ENCODE measurements at places on chromosomes 3 and 15.

DNA sequence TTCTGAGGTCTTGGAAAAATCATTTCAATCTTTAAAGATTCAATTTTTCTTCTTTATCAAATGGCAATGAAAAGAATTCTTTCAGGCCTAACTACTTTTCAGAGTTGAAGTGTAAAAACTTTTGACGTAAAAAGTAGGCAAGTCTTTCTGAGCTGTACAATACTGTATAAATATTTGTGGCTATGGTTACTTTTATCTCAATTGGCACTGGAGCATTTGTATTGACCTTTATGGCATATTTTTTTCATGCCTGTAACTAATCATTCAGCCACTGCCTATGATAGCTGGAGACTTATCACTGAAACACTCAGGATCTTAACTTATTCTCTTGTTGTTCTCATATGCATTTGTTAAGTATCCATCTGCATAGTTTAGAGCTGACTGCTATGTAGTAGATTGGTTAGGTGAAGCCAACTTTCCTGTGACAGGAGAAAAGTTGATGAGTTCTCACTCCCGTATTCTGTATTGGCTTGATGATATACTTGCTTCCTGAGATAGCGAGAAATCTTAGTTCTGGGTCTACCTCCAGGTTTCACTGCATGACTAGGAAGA, 290.4 kb upstream of the TBL1XR1 start:
- DNase-seq: no peak

- peak; percentile 8 for DNase-seq
These were observed 52.0 kb downstream of the TPRA1 start for GRCh38 chr3:127538569-127538968.

GRCh38 chr15:90388462-90389380, 679 bp downstream of the IQGAP1 start:
- DNase-seq: no peak

DNA sequence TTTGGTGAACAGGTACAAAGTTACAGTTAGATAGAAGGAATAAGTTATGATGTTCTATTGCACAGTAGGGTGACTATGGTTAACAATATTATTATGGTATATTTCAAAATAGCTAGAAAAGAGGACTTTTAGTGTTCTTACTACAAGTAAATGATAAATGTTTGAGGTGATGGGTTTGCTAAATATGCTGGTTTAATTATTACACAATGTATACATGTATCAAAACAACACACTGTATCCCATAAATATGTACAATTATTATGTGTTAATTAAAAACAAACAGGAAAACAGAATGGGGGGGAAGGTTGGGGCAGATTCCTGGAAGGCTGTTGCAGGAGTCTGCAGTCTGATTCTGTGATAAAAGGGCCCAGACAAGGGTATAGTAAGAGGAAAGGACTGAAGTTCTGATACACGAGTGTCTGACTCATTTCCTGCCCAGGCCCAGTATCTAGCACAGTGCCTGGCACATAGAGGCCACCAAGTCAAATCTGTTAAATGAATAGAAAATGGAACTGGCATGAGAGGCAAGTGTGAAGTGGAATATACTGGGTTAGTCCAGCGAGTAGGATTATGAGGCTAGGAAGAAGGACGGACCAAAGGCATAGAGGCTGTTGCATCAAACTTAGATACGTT, 7.2 kb upstream of the ENTPD3 start:
- DNase-seq: no peak

DNA sequence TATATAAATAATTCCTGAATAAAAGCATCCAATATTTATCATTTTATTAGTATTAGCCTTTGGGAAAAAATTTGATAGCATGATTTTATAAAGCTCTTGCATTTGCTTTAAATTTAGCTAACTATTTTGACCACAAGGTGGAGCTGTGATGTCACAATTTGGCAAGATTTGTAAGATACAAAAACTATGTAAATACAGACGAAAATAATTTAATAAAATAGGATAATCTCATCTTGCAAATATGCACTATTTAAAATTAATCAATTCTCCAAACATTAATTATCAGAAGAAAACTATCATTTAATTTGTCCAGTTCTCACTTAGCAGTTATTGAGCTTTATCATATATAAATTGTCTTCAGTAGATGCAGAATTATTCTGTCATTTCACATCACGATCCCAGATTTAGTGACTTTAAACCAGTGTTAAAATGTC, 95.4 kb downstream of the PLOD2 start:
- DNase-seq: peak; percentile 8

DNA sequence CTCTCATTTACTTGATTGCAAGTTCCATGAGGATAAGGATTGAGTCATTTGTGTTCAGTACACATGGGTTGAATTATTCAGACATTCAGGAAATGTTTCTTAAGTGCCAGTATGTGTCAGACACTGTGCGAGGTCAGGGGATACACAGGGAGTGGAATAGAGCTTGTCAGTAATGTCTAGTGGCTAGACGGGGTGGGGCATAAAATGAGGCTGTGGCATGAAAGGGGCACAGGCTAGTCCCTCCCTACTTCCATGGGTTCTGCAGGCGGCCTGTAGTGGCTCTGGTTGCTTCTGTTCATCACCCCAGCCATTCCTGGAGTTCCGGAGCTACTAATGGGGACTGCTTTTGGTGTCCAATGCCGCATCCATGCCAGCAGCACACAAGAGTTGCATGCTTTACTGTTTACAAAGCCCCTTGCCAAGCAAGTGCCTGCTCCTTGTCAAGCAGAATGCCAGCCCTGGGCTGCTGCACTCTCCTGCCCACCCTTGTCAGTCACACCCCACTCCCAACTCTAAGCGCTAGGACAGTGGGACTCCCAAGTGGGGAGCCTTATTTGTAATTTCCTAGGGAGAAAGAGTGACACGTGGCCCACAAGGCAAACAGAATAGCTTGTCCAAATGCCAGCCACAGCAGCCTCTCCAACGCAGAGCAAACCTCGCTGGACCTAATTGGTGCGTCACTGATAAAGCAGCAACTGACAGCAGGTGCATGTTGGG, 70.8 kb downstream of the RAB11A start:
- DNase-seq: peak; percentile 68

DNA sequence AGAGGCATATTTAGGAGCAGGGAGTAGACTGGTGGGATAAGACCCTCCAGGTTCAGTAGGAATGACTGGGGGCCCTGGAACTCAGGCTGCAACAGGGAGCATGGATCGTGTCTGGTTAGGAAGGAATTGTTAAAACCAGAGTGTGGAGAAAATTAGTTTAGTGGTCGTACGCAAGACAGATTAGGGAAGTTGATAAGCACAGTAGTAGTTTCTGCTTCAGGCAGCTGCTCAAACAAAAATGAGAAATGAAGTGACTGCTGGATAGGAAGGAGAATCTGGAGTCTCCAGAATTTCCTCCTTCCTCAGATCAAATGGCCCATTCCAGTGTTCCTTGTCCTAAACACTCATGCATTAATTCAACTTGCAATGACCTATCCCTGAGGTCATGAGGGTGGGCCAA, 11.2 kb downstream of the MYD88 start:
- DNase-seq: no peak

DNA sequence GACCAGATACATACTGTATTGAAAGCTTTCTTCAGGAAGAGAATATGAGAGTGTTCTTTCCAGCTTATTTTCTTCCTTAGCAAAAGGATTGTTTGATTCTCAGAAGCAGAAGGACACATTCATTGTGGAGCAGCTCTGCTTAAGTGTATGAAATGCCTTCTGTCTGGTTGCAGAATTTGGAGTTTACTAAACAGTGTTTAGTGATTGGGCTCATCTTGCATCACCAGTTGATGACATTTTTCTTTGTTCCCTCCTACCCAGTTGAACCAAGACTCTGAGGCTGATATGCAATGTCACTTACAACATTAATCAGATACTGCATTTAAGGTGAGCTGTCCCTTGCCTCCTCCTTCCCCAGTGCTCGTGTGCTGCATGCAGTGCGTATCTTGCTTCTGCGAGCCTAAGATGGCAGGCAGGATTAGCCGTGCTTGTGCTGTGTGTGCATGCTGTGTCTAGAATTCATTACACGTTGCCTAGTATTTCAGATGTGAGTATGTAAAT, 18.4 kb downstream of the ZBTB38 start:
- no peak for DNase-seq

DNA sequence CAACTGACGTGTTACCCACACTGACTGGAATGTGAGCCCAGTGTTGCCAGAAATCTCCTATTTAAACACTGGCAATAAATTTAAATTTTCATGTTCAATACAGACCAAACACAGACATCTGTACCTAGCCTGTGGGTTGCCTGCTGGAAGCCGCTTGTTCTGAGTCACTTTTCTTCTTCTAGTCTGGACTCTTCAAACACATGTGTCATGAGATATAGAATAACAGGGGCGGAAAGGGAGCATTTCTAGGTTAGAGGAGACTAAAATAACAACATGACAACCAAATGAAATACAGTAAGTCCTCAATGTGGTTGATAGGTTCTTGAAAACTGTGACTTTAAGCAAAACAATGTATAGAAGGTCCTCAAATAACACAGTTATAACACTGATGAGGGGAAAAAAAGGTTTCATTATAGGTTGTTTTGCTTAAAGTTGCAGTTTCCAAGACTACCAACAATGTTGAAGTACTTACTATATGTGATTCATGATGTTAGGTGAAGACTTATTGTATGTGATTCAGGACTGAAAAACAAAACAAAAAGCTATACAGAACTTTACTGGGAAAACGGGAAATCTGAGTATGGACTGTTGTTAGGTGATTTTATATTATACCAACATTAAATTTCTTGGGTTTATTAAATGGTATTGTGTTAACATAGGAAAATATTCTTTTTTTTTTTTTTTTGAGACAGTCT, 63.1 kb downstream of the PRKAR2A start:
- DNase-seq: no peak

DNA sequence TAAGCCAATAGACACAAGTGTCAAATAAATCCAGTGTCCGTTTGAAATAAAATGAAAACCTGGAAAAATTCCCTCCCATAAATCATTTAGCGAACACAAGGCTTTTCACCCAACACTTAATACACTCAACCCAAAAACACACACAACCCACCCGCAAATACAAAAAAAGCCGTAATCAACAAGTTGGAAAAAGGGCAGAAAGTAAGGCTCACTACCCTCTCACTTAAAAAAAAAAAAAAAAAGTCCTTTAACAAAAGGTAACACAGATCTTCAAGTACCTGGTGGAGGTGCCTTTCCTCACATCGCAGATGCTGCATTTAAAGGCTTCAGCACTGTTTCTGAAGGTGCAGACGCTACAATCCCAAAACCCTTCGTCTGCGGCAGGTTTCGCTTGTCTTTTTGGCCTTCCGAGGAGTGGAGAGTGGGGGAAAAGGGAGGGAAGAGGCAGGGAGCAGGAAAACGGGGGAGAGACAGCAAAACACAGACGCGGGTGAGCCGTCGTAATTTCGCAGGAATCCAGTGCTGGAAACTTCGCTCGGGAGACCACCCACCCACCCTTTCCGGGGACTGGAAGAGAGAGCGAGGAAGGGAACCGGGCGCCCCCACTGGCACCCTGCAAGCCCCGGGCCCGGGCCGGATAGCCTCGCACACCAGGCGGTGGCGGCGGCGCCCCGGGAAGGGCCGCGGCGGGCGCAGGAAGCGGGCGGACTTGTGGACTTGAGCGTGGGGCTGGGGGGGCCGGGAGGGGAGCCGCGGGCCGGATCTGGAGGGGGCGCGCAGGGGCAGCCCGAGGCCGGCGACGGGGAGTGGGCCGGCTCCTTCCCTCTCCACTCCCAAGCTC, 401.8 kb downstream of the SHQ1 start:
- DNase-seq: no peak

GRCh38 chr15:42491539-42492225, 741 bp upstream of the ZNF106 start:
- DNase-seq: no peak

- no peak for DNase-seq
These were observed 139.6 kb downstream of the GRM7 start for GRCh38 chr3:7000501-7000900.

DNA sequence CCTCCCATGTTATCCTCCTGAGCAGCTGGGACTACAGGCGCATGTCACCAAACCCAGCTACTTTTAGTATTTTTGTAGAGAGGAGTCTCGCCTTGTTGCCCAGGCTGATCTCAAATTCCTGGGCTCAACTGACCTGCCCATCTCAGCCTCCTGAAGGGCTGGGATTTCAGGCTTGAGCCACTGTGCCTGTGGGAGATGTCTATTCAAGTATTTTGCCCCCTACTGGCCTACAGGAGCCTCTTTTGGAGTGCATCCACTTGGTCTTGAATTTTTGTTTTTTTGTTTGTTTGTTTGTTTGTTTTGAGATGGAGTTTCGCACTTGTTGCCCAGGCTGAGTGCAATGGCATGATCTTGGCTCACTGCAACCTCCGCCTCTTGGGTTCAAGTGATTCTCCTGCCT, 3.2 kb upstream of the DHX30 start:
- no peak for DNase-seq

- no peak for DNase-seq
These were observed 8.4 kb upstream of the CD47 start for GRCh38 chr3:108099244-108099643.

- no peak for DNase-seq
These were observed 152.9 kb downstream of the ATP10A start for GRCh38 chr15:25710184-25710583.

DNA sequence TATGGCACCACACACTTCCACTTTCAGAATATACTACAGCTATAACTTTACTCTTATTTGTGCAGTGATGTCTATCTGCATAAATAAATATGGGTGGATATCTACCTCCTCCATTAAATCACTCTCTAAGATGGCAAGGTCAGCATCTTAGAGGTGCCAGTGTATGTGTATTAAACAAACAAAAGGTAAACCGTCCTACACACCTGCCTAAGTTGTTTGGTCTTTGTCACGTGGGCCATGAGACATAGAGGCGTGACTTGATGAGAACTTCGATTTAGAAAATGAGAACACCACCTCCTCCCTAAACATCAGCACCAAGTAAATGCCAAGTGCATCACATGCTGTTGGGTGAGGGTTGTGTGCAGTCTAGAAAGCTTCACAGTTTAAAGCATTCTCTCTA, 310.6 kb downstream of the GRM7 start:
- DNase-seq: no peak

GRCh38 chr15:60961541-60962485, 267.3 kb downstream of the RORA start:
- no peak for DNase-seq

DNA sequence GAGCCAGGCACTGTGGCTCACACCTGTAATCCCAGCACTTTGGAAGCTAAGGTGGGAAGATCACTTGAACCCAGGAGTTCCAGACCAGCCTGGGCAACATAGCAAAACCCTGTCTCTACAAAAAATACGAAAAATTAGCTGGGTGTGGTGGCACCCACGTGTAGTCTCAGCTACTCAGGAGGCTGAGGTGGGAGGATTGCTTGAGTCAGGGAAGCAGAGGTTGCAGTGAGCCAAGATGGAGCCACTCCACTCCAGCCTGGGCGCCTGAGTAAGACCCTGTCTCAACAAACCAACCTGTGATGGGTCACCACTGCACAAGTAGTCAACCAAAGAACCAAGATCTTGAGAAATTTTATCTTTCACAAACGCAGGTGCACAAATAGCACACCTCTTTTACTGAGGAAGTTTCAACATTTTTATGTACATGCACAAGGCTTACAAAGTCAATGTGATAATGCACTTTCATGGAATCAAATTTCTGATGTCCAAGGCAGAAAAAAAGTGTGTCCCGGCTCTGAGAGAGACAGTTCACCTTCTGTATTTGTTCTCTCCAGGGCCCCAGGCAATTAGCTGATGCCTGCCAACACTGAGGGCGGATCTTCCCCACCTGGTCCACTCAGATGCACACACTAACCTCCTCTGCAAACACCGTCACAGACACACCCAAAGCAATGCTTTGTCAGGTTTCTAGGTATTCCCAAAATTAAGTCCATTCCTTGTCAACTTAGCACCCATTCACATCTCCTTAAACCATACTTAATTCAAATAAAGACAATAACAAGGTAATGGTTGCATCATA, 12.4 kb downstream of the ACAA1 start:
- DNase-seq: no peak

GRCh38 chr15:67196672-67197363, 57.6 kb downstream of the AAGAB start:
- no peak for DNase-seq

- no peak for DNase-seq
These were observed 22.1 kb downstream of the LOXL1 start for GRCh38 chr15:73948396-73948795.
